ENCODE measurements at places on chromosomes 7 and 10.

GRCh38 chr7:100604976-100605911 lies 3.1 kb downstream of the PCOLCE start:
- no peak for DNase-seq

DNA sequence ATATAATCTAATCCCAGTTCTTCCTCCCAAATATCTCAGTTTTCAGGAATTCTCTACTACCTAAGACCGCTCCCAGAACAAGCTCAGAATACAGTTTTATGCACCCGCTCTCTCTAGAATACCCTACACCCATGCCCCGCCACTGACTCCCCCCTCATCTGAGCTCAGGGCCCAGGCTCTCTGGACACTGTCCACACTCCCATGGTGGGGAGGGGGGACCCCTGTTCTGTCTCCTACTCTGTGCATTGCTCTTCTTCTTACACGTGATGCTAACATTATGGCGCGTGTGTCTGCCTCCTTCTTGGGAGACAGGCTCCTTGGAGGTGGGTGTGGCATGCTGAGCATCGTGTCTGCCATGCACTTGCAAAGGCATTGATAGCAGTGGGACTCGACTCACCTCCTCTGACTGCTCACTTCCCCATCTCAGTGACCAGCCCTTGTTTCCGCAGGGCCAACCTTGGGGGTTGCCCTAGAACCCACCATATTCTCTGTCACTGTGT lies 127.9 kb downstream of the TCERG1L start:
- DNase-seq, result no peak

GRCh38 chr7:114048386-114049235 lies 129.8 kb upstream of the PPP1R3A start:
- DNase-seq, result no peak

- no peak for DNase-seq
Observed at GRCh38 chr10:2619472-2619871, 447.9 kb upstream of the PFKP start.

- no peak for DNase-seq
Observed at GRCh38 chr10:1120306-1120705, 64.1 kb downstream of the WDR37 start.

GRCh38 chr7:128781851-128782250 lies 6.3 kb upstream of the OPN1SW start:
- DNase-seq, result no peak

DNA sequence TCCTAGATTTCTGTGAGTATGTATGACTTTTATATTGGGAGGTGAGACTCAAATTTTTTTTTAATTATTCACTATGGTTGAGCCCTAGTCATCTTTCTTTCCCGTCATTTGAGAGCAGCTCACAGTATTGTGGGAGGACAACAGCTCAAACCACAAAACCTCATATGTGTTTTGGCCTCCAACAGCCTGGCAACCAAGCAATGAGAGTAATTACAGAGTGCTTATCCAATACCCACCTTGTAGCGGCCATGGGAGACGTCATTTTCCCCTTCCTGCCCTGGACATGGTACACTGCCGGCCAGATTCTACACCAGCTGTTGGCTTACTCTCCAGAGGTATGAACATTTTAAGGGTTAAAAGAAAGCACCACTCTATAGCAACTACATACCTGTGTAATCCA lies 49.1 kb downstream of the DOCK4 start:
- DNase-seq, result no peak

GRCh38 chr10:118970770-118971169 lies 58.7 kb upstream of the NANOS1 start:
- peak; percentile 60 for DNase-seq

DNA sequence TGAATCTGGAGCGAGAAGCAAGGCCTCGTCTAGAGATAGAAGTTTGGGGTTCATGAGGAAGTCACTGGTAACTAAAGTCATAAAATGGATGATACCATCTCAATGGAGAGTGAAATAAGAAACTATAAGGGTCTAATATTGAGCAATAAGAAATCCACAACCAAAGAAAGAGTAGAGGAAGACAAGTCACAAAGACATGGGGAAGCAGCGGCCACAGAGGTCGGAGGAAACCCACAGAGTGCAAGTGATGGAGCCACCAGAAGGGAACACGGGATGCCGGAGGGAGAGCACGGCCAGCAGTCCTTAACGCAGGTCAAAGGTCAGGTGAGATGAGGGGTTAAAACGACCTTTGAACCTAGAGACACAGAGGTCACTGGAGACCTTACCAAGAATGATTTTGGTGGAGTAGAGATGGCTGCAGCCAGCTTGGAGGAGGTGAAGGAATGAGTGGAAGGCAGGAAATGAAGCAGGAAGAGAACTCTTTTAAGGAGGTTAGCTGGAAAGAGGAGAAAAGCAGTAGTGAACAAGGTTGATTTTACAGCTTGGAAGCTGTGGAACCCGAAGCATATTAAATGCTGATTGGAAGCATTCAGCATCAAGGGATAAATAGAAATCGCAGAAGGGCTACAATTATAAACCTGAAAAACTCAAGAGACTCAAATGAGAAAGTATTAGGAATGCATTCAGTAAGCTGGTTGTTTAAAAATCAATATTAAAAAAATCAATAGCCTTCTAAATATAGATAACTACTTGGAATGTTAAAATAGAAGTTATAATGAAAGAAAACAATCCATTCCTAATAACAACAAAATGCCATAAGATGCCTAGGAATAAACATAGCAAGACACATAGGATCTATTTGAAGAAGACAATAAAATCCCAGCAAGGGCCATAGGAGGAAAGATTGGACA lies 93.7 kb downstream of the SVOPL start:
- no peak for DNase-seq

DNA sequence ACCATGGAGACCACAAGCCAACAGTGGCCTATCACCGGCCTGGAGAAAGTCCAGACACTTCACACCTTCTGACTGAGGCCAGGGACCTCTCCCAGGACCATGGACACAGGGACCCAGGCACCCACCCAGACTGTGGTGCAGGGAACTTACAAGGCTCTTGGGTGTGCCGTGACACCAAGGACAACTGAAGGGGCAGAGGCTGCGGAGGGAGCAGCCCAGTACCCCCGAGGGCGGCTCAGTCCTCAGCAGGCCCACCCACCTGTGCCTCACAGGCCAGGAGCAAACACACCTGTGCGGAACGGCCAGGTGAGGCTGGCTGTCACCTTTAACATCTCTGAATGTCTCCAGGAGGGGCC lies 182.3 kb downstream of the MAD1L1 start:
- DNase-seq, result no peak

DNA sequence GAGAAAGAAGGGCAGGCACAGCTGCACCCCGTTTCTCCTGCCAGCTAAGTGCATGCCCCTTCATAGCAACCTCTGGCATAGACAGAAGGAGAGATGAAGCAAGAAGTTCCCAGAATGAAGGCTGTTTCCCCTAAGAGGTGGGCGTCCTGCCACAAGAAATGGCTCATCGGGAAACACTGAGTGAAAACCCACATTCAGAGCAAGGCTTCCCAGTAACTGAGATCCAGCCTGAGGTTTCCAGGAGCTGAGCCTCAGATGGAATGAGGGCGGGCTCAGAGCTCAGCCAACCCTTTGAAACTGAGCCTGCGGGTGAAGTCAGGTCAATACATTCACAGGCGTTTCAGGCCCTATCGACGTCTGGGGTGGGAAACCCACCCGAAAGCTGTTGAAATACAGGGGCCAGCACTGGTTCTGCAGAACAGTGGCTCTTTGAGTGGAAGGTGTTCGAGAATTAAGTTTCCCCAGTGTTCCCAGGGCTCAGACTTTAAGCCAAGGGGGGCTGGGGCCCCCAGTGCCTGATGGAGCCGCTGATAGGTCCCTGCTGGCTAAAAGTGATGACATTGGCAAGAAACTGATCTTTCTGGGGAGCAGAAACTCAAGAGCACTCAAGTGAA lies 510.2 kb downstream of the RPS24 start:
- DNase-seq, result no peak

DNA sequence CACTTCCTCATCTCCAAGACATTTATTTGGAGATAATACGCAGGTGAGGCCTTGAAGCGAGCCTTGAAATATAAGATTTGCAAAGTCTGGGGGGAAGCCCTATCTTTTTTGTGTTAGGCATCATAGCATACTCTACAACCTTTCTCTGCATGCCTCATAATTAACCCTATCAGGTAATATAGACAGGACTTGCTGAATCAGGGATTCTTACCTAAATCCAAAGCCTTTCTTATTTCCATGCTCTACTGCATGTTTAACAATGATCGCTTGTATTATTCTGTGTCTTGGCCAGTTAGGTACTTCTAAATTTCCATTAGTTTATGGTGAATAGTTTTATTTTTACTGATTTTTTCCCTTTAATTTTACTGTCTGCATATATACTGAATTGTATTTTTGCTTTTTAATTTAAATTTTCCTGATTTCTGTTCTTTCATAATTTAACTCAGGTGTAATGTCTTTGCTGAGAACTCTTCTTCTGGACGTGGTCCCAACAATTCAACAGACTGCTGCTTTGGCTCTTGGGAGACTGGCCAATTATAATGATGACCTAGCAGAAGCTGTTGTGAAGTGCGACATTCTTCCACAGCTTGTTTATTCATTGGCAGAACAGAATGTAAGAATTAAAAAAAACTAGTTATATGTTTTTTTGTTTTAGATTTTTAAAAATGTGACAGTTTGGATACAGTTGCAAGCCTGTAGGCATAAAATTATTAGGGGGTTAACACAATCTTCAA lies 19.3 kb downstream of the SPAG6 start:
- no peak for DNase-seq

DNA sequence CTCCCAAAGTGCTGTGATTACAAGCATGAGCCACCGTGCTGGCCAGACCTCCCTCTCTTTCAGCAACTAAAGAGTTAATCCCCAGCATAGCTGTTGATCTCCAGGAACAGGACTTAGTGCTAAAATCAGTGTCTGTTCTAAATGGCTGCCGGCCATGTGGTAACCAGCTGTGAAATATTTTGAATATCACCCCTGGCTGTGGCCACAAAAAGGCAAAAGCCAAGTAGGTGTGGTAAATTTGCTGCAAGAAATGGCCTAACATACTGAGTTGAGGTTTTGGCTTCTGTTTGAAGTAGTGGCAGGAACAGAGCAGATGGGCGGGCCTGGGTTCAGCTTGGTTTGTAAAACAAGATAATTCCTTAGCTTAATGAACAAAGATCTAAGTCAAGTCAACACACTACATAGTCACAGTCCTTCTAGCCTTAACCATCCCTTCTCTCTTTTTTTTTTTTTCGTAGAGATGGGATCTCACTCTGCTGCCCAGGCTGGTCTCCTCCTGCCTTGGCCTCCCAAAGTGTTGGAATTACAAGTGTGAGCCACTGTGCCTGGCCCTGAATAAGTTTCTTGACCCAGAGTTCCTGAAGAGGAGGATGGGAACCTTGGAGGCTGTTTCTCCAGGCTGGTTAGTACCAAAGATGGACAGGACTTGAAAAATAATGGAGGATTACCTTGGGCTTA lies 22.7 kb upstream of the AGFG2 start:
- no peak for DNase-seq

DNA sequence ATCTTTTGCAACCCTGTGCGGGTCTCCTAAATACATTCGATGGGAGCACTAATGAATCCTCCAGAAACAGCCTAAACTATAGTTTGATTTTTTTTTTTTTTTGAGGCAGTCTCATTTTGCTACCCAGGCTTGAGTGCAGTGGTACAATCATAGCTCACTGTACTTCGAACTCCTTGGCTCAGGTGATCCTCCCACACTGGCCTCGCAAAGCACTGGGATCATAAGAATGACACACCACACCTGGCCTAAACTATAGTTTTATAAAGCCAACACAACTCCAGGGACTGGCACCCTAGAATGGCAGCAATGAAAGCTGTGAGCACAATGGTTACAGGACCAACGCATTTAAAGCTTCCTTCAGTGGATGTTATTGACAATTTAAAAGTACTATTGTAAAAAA lies 14.5 kb upstream of the JMJD1C start:
- no peak for DNase-seq
